PC-9 (cell line): ENCODE measurements at places on chromosomes 13 and 19.

DNA sequence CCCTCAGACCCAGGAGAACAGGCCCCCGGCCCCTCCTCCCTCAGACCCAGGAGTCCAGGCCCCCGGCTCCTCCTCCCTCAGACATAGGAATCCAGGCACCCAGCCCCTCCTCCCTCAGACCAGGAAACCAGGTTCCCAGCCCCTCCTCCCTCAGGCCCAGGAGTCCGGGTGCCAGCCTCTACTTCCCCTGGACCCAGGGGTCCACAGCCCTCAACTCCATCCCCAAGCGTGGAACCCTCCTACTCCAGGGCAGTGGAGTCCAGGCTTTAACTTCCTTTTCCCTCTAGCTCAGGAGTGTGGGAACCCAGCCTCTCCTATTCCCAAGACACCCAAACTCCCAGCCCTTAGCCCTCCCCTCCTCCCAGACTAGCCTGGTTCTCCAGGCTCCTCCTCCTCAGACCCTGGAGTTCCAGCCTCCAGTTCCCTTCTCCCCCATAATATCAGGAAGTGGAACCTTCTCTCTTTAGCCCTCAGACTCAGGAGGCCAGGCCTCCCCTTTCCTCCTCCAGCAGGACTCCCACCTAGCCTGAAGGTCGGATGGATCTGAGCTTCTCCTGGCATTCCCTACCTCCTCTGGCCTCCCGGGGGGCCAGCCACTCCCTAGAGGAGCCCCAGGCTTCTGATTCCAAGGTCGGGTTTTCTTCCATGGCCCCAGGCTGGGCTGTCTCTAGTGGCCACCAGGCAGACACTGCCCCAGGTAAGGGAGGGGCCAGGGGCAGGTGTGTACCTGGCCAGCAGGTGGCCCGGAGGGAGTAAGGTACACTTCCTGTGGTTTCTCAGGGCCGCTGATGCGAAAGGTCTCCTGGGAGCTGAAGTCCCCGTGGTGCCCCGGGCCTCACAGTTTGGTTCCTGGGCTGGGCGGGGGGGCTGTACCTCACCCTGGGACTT lies at the start of gene TMC4:
TMC4 (minus strand) TSS at position 690 of the 888 bp plus-strand sequence; CDS start at position 647, 43 bp downstream.
- peak; percentile 96 for DNase-seq

- DNase-seq: no peak
These were observed 20.9 kb downstream of the MAP2K2 start for GRCh38 chr19:4103080-4103433.

DNA sequence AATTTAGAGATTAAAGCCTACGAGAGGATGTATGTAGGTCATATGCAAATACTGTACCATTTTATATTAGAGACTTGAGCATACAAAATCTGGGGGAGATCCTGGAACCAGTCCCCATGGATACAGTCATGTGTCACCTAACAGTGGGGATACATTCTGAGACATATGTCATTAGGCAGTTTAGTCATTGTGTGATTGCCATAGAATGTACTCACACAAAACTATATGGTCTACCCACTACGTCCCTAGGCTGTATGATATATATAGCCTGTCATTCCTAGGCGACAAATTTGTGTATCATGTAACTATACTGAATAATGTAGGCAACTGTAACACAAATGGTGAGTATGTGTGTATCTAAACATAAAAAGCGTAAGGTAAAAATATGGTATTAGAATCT lies 62.8 kb downstream of the WDFY2 start:
- DNase-seq: no peak

- peak; percentile 22 for DNase-seq
These were observed 22.9 kb downstream of the OLFM2 start for GRCh38 chr19:9913237-9914000.

- no peak for DNase-seq
These were observed 600.8 kb downstream of the DCT start for GRCh38 chr13:93878675-93879074.

- peak; percentile 90 for DNase-seq
These were observed 32.7 kb downstream of the MBNL2 start for GRCh38 chr13:97254816-97255215.

GRCh38 chr13:84588023-84588422 lies 705.7 kb upstream of the SLITRK1 start:
- no peak for DNase-seq

DNA sequence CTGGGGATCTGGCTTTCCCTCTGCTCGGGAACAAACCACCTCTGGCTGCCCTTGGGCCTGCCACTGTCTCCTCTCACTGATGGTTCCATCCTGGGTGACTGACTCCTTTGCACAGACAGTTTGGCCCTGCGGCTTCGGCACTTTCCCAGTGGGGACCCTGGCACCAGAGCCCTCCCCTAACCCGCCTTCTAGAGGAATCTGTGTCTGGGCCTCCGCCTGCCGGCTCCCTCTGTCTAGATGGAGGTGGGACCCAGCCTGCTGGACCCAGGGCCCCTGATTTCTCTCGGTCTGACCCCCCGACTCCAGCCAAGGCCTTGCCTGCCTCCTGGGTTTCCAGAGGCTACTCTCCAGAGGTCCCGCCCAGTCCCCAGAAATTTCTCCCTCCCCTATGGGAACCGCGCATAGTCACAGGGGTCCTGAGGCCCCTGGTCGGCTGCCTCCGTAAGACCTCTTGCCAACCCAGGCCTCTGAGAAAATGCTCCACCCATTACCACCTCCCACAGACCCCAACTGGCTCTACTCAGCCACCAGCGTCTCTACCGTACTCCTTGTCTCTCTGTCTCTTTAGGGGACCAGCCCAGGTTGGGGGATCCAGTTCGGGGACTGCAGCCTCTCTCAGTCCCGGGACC lies 2.7 kb downstream of the CCDC106 start:
- peak; percentile 12 for DNase-seq

DNA sequence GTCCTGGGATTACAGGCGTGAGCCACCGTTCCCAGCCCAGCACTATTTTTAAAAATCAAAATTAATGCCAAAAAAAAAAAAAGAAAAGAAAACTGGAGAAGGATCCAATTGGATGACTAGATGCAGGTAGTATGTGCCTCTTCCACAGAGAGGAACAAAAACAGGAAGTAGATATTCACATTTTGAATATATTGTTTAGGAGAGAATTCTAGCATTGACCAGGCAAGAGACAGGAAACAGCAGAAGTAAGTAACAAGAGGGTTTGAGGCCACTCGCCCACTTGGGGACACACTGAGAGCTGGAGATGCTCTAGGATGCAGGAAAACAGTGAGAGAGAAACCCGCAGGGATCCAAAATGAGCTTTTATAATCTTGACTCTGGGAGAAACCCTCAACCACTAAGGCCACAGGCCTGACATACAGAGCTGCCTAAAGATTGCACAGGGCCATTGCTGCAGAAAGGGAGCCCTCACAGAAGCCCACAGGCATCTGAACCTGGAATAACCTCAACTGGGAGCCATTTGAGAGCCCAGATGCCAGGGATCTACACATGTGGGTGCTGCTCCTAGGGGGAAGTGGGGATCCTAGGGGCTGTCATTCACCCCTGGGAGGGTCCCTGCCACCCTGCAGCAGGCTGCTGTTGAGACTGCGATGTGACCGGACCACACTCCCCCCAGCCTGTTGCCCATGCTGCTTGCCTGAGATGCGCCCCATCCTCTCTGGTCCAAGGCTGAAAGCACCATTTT lies 28.2 kb downstream of the IGFL2 start:
- no peak for DNase-seq

GRCh38 chr19:51708811-51709210 lies 15.0 kb downstream of the HAS1 start:
- no peak for DNase-seq
